Activated CD4-positive, alpha-beta T cell treated with anti-CD3 and anti-CD28 coated beads, Interleukin-2, amount 50 U/mL, for 1 hour (primary cell): ENCODE measurements at places on chromosomes 3 and 15.
A peak's percentile ranks its signal among the peaks of the same experiment; 100 is the strongest.

DNA sequence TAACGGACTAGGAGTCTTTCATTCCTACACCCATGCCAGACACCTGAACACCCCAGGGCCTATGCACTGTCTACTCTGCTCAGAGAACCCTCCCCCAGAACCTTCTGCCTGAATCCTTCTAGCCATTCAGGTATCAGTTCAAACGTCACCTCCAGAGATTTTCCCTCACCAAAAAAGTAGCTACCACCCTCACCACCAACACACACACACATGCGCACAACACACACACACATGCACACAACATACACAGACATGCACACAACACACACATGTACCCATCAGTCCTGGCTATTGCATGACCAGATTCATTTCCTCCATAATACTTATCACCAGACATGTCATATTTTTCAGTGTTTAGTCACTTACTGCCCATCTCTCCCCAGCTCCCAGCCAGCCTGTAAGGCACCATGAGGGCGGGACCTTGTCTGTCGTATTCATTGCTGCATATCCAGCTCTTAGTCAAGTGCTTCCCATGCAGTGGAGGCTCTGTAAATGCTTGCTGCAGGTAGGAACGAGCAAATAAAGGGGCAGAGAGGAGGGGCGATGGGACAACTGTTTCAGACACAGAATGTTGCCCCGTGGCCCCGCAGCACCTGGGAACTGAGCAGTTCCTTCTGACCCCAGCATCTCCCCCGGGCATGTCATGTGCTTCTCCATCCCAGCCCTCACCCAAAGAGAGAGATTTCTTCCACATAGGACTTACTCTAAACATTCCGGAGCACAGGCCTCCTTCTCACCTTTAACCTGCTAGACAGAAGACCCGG is 29.2 kb downstream of the XXYLT1 start:
- no peak for DNase-seq

- no peak for DNase-seq
Measured at GRCh38 chr3:59782664-59783063, 732.8 kb upstream of the CFAP20DC start.

DNA sequence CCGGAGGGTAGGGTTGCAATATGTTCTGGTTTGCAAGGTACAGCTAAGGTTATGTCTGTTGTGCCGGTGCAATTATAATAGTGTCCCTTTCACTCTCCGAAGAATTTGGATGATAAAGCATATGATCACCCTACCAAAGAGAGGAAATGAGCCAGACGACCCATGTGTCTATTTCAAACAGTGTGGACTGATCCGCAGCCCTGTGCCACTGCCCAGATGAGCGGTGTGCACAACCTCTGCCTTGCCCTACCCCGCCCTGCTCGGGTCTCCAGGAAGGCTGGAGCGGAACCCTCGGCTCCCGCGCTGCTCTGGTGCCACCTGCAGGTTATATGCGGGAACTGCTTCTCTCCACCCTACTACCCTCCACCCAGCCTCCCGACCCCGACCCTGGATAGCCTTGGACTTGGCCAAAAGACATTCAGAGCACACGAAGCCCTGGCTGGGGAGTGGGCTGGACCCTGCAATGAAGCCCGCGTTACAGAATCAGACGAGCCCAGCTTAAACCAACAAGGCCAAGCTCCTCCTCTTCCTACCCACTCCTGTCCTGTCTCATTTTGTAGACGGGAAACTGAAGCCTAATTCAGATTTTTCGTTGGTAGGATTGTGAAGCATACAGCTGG is 68.4 kb upstream of the CHRNB4 start:
- DNase-seq = peak; percentile 60

DNA sequence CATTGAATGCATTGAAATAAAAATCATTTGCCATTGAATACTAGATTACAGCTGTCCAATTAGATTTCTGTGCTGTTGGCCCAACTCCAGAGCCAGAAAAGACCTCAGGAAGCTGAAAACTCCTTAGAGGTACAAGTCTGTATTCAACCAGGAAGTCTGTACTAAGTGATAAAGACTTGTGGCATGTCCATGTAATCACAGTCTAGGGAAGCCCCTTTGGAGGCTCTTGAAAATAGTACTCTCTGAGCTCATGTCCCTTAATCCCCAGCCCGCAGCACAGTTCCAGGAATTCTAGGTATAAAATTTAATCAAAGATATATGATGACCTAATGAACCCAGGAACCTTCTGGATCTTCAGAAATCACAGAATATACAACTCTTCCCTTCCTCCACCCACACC is 279.4 kb downstream of the RSL24D1 start:
- no peak for DNase-seq

- no peak for DNase-seq
Measured at GRCh38 chr3:10901296-10901945, 85.4 kb downstream of the SLC6A11 start.

DNA sequence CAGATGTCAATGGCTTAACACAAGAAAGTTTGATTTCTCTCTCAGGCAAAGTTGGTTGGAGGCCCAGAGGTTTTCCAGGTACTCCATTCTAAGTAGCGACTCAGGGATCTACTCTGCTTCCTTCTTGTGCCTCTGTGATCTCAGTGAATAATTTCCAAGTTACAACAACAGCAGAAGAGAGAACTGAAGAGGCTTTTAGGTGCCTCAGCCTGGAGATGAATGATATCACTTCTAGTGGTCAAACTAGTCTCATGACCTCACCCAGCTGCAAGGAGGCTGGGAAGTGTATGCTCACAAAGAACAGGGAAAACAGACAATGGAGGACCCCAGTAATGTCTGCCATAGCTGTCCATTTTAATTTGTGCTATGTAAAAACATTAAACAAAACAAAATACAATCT is 4.6 kb upstream of the PRICKLE2 start:
- no peak for DNase-seq

DNA sequence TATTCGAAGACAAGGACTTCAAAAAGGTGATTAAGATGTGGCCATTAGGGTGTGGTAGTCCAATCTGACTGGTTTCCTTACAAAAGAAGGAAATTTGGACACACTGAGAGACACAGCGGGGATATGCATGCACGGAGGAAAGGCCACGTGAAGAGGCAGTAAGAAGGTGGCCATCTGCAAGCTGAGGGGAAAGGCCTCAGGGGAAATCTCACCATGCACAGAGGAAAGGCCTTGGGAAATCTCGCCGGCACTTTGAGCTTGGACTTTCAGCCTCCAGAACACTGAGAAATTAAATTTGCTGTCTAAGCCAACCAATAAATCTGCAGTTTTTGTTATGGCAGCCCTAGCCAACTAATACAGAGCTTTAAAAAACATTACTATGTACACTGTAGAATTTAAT is 78.8 kb downstream of the DLG1 start:
- DNase-seq = no peak

GRCh38 chr3:72271216-72271615 is 486.3 kb upstream of the PROK2 start:
- no peak for DNase-seq

GRCh38 chr15:36529296-36530011 is 50.0 kb upstream of the CDIN1 start:
- no peak for DNase-seq

GRCh38 chr3:111579495-111579894 is 15.7 kb downstream of the ZBED2 start:
- no peak for DNase-seq

- DNase-seq = no peak
Measured at GRCh38 chr3:165549665-165550064, 287.6 kb downstream of the BCHE start.

DNA sequence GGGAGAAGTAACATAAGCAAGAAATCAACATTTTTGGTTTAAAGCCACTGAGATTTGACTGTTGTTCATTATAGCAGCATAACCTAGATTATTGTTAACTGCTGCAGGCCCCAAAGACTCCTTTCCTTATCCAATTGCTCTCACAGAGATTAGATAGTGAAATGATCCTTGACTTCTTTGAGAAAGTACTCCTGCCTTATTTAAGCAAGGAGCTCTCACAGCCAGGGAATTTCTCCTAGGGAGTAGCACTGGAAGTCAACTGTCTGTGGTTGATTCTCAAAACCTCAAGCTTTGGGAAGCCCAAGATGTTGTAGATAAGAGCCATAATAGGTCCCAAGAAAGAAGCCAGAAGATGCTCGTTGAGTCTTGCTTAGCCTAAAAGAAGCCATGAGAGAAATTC is 151.8 kb upstream of the TSC22D2 start:
- no peak for DNase-seq

GRCh38 chr15:74920456-74920855 is 13.8 kb upstream of the FAM219B start:
- no peak for DNase-seq

DNA sequence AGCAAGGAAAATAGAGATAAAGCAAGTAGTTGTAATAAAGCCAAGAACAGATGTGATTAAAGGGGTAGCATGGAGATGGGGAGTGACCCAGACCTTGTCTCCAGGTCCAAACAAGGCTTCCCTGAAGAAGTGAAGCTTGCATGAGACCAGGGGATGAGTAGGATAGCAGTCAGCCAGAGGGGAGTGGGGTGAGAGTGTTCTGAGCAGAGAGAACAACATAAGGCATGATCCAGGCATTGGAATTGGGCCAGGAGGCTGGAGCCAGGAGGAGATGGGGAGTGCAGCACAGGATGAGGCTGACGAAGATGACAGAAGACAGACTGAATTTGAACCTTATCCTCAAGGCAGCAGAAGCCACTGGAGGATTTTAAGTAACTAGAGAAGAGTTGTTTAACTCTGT is 7.2 kb downstream of the TMOD2 start:
- DNase-seq = no peak

- no peak for DNase-seq
Measured at GRCh38 chr3:172177046-172177445, 137.7 kb downstream of the FNDC3B start.

DNA sequence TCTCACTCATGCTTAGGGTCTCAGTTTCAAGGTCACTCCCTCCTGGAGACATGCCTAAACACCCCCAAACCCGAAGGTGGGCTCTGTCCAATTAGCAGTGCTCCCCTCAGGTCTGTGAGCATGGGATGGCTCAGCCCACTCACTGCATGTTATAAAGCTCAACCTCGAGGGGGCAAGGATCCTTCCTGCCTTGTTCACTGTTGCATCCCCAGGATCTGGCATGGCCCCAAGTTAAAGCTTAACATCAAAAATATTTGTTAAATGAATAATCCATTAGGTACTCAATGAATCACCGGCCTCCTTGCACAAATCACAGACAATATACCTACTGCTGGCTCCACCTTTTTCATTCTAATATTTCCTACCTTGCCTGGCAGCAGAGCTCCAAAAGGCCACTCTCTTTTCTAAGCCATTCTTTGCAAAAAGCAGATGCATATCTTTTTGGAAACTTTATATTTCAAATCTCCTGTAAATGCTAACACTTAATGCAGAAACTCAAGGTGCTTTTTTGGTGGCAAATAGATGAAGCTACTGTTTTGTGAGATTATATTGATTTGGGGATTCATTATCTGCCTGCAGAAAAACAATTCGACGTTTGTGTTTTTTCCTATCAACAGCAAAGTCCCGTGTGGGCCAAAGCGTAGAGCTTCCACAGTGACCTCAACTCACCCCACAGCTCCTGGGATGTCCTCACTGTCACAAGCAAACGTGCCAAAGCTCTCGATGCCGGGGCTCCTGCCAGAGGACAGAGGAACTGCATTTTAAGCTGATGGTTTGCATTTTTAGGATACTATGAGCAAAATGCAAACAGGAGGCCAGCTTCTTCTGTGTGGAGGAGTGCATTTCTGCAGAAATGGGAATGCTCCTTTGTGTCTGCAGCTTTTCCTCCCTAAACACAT is 35.4 kb downstream of the PCOLCE2 start:
- no peak for DNase-seq

DNA sequence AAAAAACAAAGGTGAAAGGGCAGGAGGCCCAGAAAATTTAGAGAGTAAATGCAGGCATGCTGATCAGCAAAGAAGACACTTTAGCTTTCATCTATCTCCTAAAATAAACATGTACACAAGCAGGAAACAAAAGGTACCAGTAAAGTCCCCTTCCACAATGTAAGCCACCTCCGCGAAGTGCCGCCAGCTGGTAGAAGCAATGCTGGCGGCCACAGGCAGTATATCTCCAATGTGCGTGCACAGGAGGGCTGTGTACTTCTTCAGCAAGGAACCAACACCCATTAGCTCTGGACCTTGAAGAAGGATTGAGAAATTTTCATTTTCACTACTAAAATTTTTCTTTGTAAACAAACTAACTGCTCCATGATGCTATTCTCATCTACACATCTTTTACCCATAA is 75.4 kb downstream of the HERC2 start:
- no peak for DNase-seq

DNA sequence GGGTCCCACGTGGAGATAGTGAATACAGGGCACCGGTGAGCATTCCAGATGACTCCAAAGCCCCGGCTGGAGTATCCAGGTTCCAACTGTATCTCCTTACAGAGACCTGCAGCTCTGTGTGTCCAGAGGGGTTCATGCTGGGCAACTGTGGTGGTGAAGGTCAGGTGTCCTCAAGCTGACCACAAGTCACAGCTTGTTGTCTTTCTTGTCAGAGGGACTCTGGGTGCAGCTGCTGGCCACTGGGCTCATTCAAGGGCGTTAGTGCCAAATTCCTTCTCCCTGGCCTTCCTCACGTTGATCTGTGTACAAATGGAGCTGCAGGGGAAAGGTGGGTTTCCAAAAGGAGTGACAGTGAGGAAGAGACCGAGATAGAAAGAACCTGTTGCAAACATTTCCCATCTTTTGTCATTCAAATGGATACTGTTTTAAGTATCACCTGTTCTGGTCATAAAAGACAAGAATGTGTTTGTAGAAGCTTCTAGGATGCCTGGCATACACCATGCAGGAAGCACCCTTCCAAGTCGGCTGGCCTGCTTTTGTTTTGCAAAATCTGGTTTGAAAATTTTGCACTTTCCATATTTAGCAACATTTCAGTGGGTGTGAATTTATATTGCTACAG is 52.5 kb downstream of the CEMIP start:
- DNase-seq = no peak

GRCh38 chr15:66251790-66252684 is 1.5 kb downstream of the MEGF11 start:
- peak; percentile 41 for DNase-seq

- no peak for DNase-seq
Measured at GRCh38 chr3:71211083-71211482, 372.4 kb downstream of the FOXP1 start.

DNA sequence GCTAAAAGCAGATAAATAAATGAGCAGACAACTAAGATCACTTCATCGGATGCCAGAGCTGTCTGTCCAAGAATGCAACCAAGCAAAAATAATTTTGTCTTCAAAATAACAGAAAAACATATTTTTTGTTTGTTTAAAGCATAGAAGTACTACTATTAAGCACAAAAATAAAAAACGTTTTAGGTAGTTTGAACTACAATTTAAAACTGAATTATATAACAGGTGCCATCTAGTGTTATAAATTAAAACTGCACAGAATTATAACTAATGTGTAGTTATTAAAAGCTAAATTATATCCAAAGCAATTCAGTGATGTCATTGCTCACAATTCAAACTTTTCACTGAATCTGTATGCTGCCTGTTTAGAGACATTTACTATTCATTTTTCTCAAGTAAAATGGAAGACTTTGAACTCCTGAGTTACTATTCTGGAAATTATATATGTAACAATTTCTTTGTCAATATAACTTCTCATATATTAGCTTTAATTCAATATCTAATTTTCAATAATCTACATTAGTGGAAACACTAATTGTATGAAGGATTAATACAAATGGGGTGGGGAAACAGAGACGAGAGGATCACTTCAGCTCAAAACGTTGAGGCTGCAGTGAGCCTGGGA is 29.5 kb downstream of the LINS1 start:
- no peak for DNase-seq
